ENCODE measurements at places on chromosomes 12 and 14.

- no peak for DNase-seq
These were observed 111.0 kb upstream of the NCOR2 start for GRCh38 chr12:124678421-124678893.

- no peak for DNase-seq
These were observed 5.3 kb downstream of the RNF41 start for GRCh38 chr12:56216461-56216860.

- DNase-seq: no peak
These were observed 345.0 kb downstream of the SLC16A7 start for GRCh38 chr12:59940631-59941342.

DNA sequence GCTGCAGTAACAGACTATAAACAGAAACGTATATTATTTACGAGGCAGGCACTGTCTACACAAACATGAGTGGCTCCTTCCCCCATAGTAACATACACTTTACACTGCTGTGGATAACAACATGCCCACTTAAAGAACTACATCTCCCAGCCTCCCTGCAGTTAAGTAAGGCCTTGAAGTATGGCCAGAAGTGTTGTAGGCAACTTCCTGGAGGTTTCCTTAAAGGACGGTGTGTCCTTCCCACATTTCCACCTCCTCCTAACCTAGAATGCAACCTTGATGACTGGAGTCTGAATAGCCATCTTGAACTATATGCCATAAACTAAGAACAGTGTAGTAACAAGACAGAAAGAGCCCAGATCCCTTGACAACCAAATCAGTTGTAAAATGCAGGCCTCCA lies 20.3 kb downstream of the MED13L start:
- DNase-seq: no peak

DNA sequence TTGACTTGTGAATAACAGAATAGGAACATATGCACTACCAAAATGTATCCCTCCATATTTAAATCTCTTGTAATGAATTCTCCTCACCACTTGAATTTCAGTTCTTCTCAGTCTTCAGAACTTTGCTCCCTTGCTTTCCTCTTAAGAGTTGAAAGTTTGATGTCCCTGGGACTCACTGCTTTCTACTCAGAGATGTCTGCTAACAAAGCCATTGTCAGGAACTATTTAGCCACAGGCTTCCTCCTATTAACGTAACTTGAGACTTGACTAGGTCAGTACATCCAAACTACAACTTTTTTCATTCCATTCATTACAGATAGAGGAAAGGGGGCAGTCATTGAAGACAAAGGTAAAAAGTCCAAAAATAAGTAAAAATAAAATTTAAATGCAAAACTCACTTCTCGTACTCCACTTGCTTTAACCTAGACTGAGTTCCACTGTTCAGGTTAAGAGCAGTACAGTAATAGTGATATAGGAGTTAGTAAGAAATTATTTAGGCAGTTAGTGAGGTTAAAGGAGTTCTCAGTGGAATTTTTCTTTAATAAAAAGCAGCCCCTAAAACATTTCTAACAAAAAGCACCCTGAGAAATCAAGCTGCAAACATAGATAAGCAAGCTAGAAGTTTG lies 364.2 kb downstream of the SOX5 start:
- DNase-seq: no peak

GRCh38 chr12:82326905-82327503 lies 31.2 kb downstream of the CCDC59 start:
- DNase-seq: peak; percentile 14

DNA sequence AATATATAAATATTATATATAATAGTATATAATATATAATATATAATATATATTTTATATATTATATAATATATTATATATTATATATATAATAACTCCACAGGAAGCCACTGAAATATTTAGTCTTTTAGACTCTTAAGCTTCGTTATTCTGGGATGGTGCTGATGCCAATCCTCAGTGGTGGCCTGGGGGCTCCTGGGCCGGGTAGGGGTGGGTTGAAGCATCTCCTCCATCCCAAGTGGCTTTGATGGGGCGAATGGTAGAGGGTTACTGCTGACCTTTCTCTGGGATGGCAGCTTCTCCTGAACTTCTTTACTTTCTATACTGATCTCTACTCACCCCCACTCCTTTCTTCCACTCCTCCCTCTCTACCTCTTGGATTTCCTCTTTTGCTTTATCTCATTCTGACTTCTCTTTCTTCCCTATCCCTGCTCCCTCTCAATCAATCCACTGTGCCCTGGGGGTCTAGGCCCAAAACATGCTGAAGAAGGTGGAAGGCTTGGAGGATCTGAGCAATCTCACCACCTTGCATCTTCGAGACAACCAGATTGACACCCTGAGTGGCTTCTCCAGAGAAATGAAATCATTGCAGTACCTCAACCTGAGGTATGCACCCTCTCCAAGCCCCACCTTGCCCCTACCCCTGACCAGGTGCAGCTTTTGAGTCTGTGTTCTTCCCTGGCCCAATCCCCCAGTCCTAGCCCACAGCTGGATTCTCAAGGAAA lies 4.8 kb upstream of the ENO2 start:
- DNase-seq: no peak

- DNase-seq: no peak
These were observed 23.7 kb downstream of the GYS2 start for GRCh38 chr12:21580748-21581516.

- DNase-seq: no peak
These were observed 31.3 kb upstream of the ATP2A2 start for GRCh38 chr12:110249716-110250225.

GRCh38 chr12:99130808-99131553 lies 485.9 kb downstream of the APAF1 start:
- DNase-seq: peak; percentile 34

- DNase-seq: no peak
These were observed 908 bp upstream of the WIF1 start for GRCh38 chr12:65121956-65122469.

DNA sequence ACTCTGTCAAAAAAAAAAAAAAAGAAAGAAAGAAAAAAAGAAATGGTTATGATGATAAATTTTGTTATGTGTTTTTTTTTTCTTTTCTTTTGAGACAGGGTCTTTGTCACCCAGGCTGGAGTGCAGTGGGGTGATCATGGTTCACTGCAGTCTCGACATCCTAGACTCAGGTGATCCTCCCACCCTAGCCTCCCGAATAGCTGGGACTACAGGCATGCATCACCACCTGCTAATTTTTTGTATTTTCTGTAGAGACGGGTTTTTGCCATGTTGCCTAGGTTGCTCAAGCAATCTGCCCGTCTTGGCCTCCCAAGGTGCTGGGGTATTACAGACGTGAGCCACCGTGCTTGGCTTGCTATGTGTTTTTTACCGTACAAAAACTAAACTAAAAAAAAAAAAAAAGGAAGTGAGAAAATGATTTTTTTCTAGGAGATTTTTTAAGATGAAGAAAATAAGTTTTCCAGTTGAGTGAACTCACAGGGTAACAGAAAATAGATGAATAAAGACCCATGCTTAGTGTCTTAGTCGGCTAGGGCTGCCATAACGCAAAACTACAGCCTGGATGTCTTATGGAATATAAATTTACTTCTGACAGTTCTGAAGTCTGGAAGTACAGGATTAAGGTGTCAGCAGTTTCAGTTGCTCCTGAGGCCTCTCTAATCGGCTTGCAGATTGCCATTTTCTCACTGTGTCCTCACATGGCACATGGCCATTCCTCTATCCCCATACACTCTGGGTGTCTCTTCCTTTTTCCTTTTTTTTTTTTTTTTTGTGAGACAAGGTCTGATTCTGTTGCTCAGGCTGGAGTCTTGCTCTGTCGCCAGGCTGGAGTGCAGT lies 13.2 kb upstream of the APOF start:
- no peak for DNase-seq

GRCh38 chr12:62075870-62076269 lies 184.3 kb upstream of the USP15 start:
- DNase-seq: no peak

DNA sequence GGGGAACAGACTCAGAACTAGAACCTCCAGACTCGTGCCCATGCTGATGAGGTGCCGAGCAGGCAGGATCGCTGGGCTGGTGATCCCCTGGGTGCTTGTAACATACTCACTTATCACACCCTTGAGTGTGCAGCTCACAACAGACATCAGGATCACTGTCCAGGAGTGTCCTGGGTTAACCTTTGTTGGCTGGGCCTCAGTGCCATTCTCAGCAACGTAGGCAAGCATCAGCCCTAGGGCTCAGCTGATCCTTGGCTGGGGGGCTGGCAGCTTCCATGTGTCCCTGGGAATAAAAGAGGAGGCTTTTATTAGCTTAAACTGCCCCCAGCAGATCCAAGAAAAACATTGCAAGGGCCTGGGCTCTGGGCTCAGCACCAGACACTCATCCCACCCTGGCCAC lies 1.6 kb downstream of the TMEM229B start:
- no peak for DNase-seq

DNA sequence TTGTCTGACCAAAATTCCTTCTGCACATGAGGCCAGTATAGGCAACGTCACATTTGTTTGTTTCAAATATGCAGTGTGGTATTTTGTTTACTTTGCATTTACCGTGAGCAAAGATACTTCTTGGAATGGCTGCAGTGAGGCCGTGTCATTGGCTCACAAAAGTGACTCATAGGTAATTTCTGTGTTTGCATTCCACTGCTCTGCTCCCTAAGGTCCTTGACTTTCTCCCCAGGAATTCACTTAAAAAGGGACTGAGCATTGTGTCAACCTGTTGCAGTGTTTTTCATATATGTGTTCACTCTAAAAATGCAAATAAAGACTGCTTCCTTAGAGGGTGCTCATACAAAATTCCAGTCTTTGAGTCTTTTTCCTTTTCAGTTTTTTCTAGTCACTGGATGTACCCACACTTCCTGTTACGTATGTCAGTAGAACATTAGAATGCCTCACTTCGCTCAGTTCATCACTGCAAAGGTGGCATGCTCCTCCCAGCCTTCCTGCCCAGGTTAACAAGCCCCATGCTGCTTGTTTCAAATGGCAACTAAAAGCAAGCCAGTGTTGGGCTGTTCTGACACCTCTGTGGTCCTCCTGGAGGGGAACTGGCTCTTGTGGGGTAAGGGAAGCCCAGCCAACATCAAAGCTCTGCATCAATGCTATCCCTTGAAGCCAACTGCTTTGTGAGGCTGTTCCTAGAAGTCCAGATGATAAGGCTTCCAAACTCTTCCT lies 9.1 kb downstream of the C12orf76 start:
- DNase-seq: peak; percentile 55

- no peak for DNase-seq
These were observed 10.3 kb upstream of the MTA1 start for GRCh38 chr14:105409364-105409763.

DNA sequence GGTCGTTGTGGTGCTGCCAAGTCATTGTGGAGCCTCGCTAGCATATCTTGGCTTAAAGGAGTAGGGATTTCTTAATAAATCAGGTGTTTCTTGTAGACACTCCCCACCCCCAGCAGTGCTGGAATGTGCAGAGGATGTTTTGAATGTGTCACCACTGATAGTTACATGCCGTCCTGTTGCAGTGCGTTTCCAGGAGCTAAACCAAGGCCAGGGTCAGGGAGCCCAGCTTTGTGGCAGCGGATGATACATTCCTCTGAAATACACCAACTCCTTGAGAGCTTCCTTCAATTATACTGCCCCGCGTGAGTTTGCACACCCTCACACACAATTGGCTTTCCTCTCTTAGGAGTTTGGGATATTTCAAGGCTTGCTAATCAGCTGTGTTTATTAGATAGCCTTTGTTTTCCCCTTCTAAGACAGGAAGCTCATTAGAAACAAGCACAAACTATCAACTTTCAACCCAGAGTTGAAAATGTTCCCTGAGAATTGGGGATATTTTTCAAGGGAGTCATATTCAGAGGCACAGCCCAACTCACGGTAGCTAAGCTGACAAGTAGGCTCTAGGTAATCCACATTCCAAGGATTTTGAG lies 154.9 kb downstream of the C12orf75 start:
- DNase-seq: no peak

- peak; percentile 79 for DNase-seq
These were observed 62.4 kb upstream of the BCL2L14 start for GRCh38 chr12:12008232-12008850.

GRCh38 chr12:62194616-62195015 lies 65.6 kb upstream of the USP15 start:
- DNase-seq: no peak

GRCh38 chr14:93055651-93056115 lies 60.0 kb downstream of the ITPK1 start:
- no peak for DNase-seq

DNA sequence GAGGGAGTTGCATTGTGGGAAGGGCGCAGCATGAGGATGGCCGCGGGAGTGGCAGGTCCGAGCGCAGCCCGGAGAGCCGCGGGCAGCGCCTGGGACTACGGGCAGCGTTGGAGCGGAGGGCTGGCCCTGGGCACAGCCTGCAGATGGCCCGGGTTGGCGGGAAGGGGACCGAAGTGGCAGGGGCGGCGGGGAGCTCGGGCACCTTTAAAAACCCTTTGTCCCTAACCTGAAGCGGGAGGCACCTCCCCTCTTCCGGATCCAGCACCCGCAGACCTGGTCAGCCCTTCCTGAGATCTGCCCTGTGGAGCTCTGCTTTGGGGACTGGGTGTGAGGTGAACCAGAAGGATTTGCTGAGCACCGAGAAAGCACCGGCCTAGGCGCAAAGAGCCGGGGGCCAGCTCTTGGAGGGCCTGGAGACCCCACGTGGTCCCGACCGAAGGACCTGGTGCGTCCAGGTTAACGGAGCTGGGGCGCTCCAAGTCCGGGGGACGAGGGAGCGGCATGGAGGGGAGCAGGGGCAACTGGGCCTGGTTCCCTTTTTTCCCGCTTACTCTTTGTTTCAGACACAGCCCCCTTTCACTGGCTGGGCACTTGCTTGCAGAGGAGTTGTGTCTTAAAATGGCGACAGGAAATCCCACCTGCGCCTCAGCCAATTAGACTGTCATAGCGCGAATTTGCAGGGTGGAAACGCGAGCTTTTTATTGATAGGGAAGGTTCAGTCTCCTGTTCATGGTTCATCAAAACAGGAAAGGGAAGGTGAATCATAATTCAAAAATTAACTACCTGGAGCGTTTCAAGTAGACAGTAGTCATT lies 792 bp upstream of the SLC38A1 start:
- peak; percentile 90 for DNase-seq

DNA sequence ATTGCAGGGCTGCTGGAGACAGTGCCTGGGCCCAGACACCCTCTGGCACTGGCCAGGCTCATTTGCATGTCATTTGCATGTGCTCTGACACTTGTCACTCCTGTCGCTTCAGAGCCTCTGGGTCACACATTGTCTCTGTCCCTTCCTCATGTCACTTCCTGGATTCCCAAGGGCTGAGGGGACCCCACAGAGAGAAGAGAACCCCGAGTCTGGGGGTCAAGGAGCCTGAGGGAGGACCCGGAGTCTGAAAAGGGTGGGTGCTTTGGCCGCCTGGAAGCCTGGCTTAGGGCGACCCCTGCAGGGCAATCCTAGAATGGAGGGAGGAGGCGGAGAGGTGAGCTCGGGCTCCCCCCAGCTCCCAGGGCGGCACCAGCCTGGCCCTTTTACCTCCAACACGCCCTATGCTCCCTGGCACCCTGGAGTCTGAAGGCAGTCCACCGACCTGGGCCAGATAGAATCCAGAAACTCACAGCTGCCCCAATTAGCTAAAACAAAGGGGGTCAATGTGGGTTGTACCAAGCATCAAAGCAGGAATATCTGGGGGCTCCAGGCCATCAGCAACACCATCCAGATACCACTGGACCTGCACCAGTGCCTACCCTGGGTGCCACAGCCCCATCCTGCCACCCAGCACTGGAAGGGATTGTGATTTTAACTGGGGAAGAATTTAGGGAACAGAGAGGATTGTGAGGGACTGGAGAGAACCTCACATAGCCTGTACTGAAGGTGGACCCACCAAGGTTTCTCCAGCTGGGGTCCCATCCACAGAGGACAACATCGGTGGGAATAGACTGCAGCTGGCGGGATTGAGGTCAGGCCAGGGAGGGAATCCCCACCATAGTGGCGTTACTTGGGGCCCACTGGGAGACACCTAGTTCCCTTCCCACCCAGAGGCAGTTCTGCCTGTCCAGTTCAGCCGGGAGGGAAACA lies 21.8 kb upstream of the KRT78 start:
- DNase-seq: peak; percentile 74
